Left ventricle myocardium inferior (tissue), 1 donor: ENCODE measurements at places on chromosomes 3 and 15. TPM values are rescaled to one million over a fixed set of nuclear protein-coding genes. Genes with fewer than 3 reads are reported as not detected.

DNA sequence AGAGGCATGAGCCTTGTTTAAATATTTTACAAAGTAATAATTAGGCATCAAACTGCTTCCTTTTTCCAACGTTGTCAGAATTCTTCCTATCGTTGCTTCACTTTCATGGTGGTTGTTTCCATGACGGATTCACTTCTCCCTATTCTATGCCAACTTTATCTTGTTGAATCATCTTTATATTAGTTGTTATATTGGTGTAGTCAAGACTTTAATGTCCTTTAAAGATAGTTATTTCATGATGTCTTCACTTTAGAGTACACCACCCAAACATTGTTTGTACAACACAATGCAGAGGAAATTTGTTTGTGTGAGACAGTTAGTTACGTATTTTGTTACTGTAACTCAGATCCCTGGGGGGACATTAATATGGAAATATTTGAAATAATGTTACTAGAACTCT lies 61.9 kb downstream of the CRYBG3 start:
- DNase-seq = no peak

DNA sequence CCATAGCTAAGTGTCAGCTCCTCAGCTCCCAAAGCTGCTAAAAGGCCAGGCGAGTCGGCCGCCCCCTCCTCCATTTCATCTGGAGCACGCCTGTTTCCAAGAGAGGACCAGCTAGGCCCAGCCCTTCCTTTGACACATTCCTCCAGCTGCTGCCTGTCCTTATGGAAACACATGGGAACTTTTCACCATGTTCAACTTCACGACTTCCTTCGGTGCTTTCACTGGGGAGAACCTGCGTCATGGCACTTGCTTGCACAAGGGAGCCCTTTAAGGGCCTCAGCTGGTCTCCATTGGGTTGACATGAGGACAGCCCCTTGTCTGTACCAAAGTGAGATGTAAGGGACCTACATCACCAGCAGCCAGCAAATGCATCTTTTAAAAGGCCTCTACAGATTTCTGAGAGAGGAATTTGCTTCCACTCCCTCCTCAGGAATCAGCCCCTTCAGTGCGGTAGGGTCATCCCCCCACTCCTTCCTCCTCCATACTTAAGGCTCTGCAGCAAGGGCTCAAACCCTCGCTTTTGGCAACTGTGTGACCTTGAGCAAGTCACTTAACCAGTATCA lies 2.1 kb downstream of the MAGI1 start:
- DNase-seq = no peak

- DNase-seq = no peak
Observed at GRCh38 chr3:139465636-139466035, 10.7 kb downstream of the RBP2 start.

The SUSD5 gene
- total RNA-seq = 0.80 TPM

The PLA2G4D gene
- not detected for total RNA-seq

DNA sequence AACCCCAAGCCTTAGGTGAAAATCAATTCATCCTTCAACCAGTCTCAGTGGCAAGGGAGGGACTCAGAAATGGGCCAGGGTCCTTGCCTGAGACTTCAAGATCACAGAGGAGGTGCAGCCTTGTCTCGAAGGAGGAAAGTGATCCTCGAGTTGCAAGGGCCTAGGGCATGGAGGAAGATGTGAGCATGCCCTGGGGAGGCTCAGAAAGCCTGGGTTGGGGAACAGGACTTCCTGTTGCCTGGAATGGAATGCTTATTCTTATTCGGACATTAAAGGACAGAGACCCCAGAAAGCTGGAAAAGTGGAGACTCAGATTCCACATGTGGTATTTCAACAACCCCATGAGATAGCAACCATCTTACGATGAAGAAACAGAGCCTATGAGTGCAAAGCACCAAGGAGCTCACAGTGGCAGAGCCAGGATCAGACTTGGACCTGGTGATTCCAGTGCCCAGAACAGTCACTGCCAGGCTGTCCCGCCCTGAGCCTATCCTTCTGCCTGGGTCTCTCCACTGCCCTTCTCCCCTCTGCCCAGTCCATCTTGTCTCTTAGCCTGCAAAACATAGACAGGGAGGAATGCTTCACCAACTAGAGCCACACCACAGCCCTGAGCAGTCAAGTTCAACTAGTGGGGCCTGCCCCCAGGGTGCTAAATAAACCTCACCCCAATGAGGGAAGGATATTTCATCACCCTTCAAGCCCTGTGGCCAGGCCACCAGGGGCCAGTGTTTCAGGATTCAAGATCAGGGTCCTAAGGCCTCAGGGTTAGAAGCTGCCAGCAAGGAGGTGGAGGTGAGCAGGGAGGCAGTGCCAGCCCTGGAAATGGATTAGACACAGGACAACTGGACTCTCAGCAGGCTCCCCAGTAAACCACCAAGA lies 21.9 kb downstream of the DAPK2 start:
- DNase-seq = no peak

GRCh38 chr3:31472479-31473390 lies 60.0 kb upstream of the STT3B start:
- DNase-seq = no peak

DNA sequence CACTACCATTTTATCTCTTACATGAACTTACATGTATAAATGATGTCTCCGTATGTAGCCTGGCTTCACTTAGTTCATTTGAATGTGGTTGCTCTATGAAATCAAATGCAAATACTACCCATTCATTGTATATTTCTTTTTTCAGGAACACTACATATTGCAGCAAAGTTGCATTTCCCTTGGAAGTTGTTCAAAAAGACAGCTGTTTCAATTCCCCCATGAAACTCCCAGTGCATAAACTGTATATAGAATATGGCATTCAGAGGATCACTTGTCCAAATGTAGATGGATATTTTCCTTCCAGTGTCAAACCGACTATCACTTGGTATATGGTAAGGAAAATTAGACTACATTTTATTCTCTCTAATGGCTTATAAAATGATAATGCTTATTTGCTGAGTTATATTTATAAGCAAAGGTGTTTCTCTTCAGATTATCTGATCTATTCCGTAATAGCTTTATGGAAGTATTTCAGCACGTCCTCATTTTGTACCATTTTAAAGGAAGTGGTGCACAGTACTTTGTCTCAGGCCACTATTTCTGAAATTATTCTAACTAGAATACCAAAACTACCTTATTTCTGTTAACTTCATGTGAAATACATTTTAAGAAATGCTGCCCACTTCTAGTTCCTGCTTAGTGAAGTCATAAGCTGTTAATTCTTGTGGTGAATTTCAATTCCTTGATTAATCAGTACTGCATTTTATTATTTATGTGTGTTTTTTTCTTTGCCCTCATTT lies 95.1 kb downstream of the IL1RAP start:
- no peak for DNase-seq
